Activated CD4-positive, alpha-beta memory T cell treated with anti-CD3 and anti-CD28 coated beads, Interleukin-2, amount 10 ng/mL, durations not matched to agents 7 days and 5 days (primary cell): ENCODE measurements at places on chromosomes 7 and 10. TPM values are rescaled to one million over a fixed set of nuclear protein-coding genes. Genes with fewer than 3 reads are reported as not detected.

GRCh38 chr10:72087969-72088888 is at the start of gene SPOCK2:
TSS of gene SPOCK2 (minus strand) at chr10:72088551. CDS start at chr10:72088328, 223 bp downstream.
- peaks cover 48% of the 10 kb centered on the region for H3K36me3 ChIP-seq
- H3K4me3 ChIP-seq: peak within 1 kb of the TSS; percentile 100
- H3K27ac ChIP-seq: peak within 1 kb of the TSS; percentile 100
- no peaks in the 10 kb centered on the region for H3K27me3 ChIP-seq
- peak; percentile 75 for DNase-seq

INHBA gene
- not detected for total RNA-seq

DNA sequence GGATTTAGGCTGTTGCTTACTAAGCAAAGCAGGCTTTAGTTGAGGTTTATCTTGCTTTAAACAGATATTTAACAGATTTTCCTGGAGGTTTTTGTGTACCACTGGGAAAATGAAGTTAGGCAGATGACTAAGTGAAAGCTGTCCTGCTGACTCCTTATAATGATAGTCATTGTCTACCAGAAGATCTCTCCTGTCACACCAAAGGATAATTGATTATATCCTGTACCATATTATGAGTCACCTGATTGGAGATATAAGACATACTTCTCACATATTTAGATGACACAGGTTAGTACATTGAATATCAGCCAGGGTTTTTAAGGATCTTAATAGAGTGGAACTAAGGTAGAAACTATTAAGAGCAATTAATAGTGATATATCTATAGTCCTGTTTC is 68.4 kb downstream of the PTEN start:
- H3K27ac ChIP-seq: no peak overlapping the region
- H3K4me1 ChIP-seq: peaks cover 25% of the 10 kb centered on the region
- H3K4me3 ChIP-seq: no peak overlapping the region

GRCh38 chr7:48091506-48092433 is 2.7 kb downstream of the UPP1 start:
- no peak for DNase-seq
- peaks cover 75% of the 10 kb centered on the region for H3K36me3 ChIP-seq
- peak overlapping the region; percentile 53 for H3K27ac ChIP-seq

- H3K4me3 ChIP-seq: no peak overlapping the region
- no peak overlapping the region for H3K27ac ChIP-seq
- H3K4me1 ChIP-seq: no peaks in the 10 kb centered on the region
- DNase-seq: no peak
- no peaks in the 10 kb centered on the region for H3K36me3 ChIP-seq
Measured at GRCh38 chr7:11858622-11859302, 26.8 kb upstream of the THSD7A start.

- peaks cover 36% of the 10 kb centered on the region for H3K27me3 ChIP-seq
- H3K36me3 ChIP-seq: peaks cover 2% of the 10 kb centered on the region
- no peak overlapping the region for H3K27ac ChIP-seq
- DNase-seq: no peak
Measured at GRCh38 chr7:64946772-64947171, 43.7 kb downstream of the ZNF273 start.

GRCh38 chr7:151076863-151077704 is 3.5 kb downstream of the FASTK start:
- no peak overlapping the region for H3K4me3 ChIP-seq
- H3K27ac ChIP-seq: no peak overlapping the region
- H3K27me3 ChIP-seq: no peaks in the 10 kb centered on the region
- H3K4me1 ChIP-seq: peaks cover 22% of the 10 kb centered on the region
- peaks cover 34% of the 10 kb centered on the region for H3K36me3 ChIP-seq
- no peak for DNase-seq

PKD2L1 gene
- not detected for total RNA-seq

GRCh38 chr10:26978519-26978918 is 117.8 kb upstream of the ABI1 start:
- DNase-seq: no peak
- no peaks in the 10 kb centered on the region for H3K4me1 ChIP-seq
- H3K27ac ChIP-seq: no peak overlapping the region

- H3K4me1 ChIP-seq: peaks cover 5% of the 10 kb centered on the region
- no peak overlapping the region for H3K4me3 ChIP-seq
- no peak for DNase-seq
- no peak overlapping the region for H3K27ac ChIP-seq
- no peaks in the 10 kb centered on the region for H3K36me3 ChIP-seq
Measured at GRCh38 chr7:102061981-102062390, 224.7 kb upstream of the SH2B2 start.

GRCh38 chr10:110455446-110455845 is 42.3 kb upstream of the DUSP5 start:
- H3K27ac ChIP-seq: peak overlapping the region; percentile 22
- no peak overlapping the region for H3K4me3 ChIP-seq
- peaks cover 58% of the 10 kb centered on the region for H3K4me1 ChIP-seq

- H3K4me1 ChIP-seq: peaks cover 9% of the 10 kb centered on the region
- H3K27me3 ChIP-seq: peaks cover 6% of the 10 kb centered on the region
- H3K4me3 ChIP-seq: no peak overlapping the region
Measured at GRCh38 chr10:97034301-97034700, 151.5 kb downstream of the SLIT1 start.

TMEM229A gene
- not detected for total RNA-seq

CALCR gene
- not detected for total RNA-seq

DNA sequence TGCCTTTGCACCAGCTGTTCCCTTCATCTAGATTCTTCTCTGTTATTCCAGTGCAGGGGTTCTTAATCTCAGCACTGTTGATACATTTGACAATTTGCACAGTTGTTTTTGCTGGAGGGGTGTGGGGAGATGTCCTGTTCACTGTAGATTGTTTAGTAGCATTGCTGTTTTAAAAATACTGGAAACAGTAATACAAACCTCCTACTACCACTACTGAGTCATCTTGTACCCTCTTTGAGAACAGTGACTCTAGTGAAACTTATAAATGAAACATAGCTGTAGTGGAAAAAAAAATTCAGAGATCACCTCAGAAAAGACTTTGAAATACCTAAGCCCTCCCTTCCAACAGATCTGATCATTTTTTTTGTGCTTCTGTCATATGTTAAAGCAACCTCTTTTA is 154.8 kb upstream of the TMEM196 start:
- no peak overlapping the region for H3K27ac ChIP-seq
- no peak for DNase-seq
- H3K36me3 ChIP-seq: no peaks in the 10 kb centered on the region
- H3K4me1 ChIP-seq: no peaks in the 10 kb centered on the region
- H3K4me3 ChIP-seq: no peak overlapping the region

PRLHR gene
- not detected for total RNA-seq

- H3K4me3 ChIP-seq: no peak overlapping the region
- peaks cover 5% of the 10 kb centered on the region for H3K4me1 ChIP-seq
- H3K27me3 ChIP-seq: peaks cover 32% of the 10 kb centered on the region
- H3K36me3 ChIP-seq: no peaks in the 10 kb centered on the region
Measured at GRCh38 chr7:28856656-28857055, 101.5 kb downstream of the TRIL start.

NPC1L1 gene
- not detected for total RNA-seq

DNA sequence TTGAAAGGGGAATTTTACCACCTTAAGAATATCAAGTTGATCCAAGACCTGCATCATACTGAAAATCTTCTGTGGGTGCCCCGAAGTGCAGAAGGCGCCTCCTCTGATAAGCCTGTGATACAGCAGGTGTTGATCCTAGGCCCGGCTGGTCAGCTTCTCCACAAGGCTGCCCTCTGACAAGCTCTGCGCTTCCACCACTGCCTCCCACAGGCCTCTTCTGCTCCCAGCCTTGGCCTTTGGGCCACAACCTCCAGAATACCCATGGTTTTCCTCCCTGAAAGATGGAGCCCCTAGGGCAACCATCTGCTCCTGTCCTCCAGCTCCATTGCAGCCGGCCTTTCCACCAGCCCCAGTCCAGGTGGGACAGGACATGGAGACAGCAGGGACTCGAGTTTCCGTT is 5.6 kb upstream of the OGDHL start:
- DNase-seq: no peak
- H3K4me3 ChIP-seq: no peak overlapping the region
- H3K27me3 ChIP-seq: peaks cover 35% of the 10 kb centered on the region
- no peak overlapping the region for H3K27ac ChIP-seq
- H3K36me3 ChIP-seq: peaks cover 2% of the 10 kb centered on the region
- H3K4me1 ChIP-seq: peaks cover 2% of the 10 kb centered on the region

- no peaks in the 10 kb centered on the region for H3K4me1 ChIP-seq
- no peaks in the 10 kb centered on the region for H3K27me3 ChIP-seq
- no peak within 1 kb of the TSS for H3K4me3 ChIP-seq
- no peaks in the 10 kb centered on the region for H3K36me3 ChIP-seq
- DNase-seq: no peak
Measured at GRCh38 chr7:15561835-15562234, at the start of gene AGMO. TSS of gene AGMO (minus strand) at chr7:15562015.

PCLO gene
- total RNA-seq: not detected

ACSL5 gene
- 55.1 TPM for total RNA-seq

GRCh38 chr7:46202379-46202778 is 281.3 kb upstream of the IGFBP3 start:
- no peaks in the 10 kb centered on the region for H3K36me3 ChIP-seq
- no peaks in the 10 kb centered on the region for H3K27me3 ChIP-seq
- H3K27ac ChIP-seq: no peak overlapping the region
- H3K4me1 ChIP-seq: peaks cover 3% of the 10 kb centered on the region
- H3K4me3 ChIP-seq: no peak overlapping the region

DNA sequence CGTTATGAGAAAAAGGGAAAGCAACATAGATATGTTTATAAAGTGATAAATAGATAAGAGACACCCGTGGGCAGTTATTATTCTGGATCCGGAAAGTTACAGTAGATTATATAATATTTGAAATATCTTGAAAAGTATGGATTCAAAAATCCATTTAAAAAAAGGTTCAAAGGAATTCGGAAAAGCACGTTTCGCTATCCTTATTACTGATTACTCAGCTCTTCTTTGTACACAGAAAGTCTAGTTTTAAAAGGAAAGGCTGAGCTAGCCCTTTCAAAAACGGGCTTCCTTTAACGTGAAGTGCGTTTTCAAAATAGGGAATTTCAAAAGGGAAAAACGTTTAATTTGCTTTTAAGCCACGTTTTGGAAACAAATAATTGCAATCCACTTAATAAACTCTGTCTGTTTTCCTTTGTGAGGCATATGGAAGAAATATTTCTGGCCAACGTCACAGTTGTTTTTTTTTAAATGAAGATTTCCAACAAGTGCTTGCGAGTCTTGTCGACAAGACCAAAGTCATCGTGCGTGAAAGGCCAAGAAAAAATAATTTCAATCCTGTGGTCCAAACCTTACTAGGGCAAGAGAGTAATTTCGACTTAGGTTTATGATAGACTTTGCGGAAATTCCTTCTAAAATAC is 2.2 kb upstream of the SKIDA1 start:
- peak overlapping the region; percentile 64 for H3K4me3 ChIP-seq
- no peaks in the 10 kb centered on the region for H3K36me3 ChIP-seq

SORBS1 gene
- 0.90 TPM for total RNA-seq

DNA sequence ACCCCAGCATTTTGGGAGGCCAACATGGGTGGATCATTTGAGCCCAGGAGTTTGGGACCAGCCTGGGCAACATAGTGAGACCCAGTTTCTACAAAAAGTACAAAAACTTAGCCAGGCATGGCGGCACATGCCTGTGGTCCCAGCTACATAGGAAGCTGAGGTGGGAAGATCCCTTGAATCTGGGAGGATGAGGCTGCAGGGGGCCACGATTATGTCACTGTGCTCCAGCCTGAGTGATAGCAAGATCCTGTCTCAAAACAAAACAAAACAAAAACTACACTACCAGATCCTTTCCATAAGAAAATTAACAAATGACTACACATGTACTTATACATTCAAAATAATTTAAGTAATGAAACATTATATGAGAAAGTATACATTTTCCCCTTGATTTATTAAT is 116.4 kb upstream of the KLF6 start:
- H3K36me3 ChIP-seq: no peaks in the 10 kb centered on the region
- peaks cover 32% of the 10 kb centered on the region for H3K4me1 ChIP-seq
- no peak for DNase-seq
- peak overlapping the region; percentile 6 for H3K4me3 ChIP-seq
- H3K27ac ChIP-seq: peak overlapping the region; percentile 68

DNA sequence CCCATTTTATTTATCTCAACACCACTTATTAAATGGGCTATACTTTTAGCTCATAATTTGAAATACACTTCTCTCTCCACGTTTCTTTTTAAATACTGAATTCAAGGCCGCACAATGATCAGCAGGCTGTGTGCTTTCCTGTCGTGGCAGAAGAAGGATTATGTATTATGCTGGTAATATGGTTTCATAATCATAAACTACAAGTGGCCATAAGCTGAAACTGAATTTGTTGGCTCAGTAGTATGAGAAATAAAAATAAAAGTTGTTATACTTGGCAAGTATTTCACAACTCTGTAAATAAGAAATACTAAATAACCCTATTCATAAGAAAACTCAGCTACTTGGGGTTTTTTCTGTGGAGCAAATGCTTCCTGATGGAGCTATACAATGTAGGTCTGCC is 313.6 kb downstream of the DOCK4 start:
- H3K36me3 ChIP-seq: no peaks in the 10 kb centered on the region
- H3K4me3 ChIP-seq: no peak overlapping the region
- no peak overlapping the region for H3K27ac ChIP-seq
- no peak for DNase-seq
- H3K27me3 ChIP-seq: no peaks in the 10 kb centered on the region

GPR37 gene
- total RNA-seq: not detected

DNA sequence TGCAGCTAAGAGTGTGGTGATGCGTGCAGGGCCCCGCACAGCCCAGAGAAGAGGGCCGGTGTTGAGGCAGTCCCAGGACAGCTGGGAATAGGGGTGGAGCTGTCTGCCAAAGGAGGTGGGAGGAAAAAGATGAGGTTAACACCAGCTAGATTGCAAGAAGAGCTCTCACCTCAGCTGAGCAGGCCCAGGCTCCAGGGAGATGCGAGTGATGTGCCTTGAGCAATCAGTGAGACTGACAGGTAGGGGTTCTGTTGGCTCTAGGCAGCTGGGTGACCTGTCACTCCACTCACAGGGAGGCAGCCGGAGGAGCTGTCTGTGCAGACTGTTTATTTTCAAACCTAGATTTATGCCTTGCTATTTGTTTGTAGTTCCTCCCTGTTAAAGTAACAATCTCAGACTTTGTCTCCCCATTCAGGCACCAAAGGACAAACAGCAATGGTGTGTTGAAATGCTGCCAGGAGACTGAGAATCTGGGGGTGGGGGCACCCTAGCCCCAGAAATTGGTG is 205.1 kb upstream of the CXCL12 start:
- no peak for DNase-seq
- H3K4me1 ChIP-seq: no peaks in the 10 kb centered on the region
- no peak overlapping the region for H3K4me3 ChIP-seq
- H3K27ac ChIP-seq: no peak overlapping the region

NEUROG3 gene
- not detected for total RNA-seq

- no peak overlapping the region for H3K27ac ChIP-seq
- no peak overlapping the region for H3K4me3 ChIP-seq
- DNase-seq: no peak
- no peaks in the 10 kb centered on the region for H3K36me3 ChIP-seq
Measured at GRCh38 chr10:132707121-132707775, 78.7 kb downstream of the NKX6-2 start.

DNA sequence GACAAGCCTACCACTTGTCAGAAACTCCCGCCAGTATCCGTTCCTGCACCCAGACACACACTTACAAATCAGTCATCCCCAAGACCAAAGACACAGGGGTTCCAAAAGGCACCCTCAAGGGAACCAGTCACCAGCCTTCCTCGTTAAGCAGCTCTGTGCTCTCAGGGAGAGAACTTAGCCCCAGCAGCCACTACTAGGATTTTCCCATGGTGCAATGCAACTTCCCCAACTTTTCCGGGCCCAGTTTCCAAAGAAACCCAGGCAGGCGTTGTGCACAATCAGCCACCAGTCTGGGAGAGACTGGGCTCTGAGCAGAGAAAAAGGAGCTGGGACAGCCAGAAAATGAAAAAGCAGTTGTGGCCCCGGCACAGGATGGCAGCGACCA is 1.2 kb downstream of the DLG5 start:
- peaks cover 41% of the 10 kb centered on the region for H3K27me3 ChIP-seq
- H3K4me1 ChIP-seq: peaks cover 12% of the 10 kb centered on the region
- peak overlapping the region; percentile 48 for H3K4me3 ChIP-seq
- no peak for DNase-seq
- no peak overlapping the region for H3K27ac ChIP-seq
- H3K36me3 ChIP-seq: no peaks in the 10 kb centered on the region

RPP30 gene
- total RNA-seq: 45.5 TPM
